Activated effector memory CD4-positive, alpha-beta T cell treated with Interleukin-2 at 50 U/mL for 16 hours (primary cell): ENCODE measurements at places on chromosomes 11 and 22.
A peak's percentile ranks its signal among the peaks of the same experiment; 100 is the strongest.

DNA sequence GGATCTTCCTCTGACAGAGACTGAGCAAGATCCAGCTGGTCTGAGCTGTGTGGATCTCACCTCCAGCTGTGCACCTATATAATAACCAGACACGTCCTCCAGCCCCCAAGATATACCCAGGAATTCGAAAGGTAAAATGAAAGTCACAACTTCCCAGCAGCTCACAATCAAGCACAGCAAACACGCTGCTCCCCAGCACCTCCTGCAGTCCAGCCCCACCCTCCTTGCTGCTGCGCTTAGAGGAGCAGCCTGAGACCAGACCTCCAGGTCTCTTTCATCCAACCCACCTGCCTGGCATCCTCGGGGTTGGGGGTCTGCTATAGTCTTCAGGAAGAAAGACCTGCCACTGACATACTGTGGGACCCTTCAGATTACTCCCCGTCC, 3.0 kb upstream of the APOL4 start:
- no peak for DNase-seq

DNA sequence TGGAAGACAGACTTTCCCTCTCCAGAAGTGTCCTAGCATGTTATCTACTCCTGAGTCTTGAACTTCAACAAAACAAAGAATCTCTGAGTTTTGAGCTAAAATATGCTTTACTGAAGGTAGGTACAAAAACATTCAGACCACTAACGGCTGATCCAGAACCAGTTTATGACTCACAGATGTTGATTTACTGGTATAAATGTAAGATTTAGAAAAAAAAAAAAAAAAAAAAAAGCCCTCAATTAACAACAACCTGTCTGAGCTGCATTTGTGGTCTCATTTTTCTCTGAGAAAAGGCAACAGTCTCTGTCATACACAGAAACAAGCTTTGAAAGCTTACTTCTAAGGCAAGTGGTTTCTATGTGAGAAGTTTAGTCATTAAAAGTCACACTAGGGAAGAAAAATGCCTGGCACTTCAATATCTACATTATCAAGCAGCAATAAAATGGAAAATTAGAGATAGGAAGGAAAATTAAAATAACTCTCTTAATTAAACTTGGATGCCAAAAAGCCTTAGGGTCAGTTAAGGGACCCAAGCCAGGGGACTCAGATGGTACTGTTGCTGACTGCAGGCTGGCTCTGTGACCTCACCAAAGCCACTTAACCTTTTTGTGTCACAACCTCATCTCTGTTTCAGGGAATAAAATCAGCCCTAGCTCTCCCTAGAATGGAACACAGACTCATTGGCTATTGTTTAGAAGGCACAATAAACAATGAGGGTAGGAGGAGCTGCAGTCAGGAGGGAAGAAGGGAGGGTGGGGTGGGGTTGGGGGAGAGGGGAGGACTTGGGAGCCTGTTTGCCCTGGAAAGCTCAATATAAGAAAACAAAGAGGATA, 61.7 kb downstream of the ETS1 start:
- no peak for DNase-seq

- DNase-seq, result no peak
These were observed 232.8 kb upstream of the UBASH3B start for GRCh38 chr11:122422682-122423081.

GRCh38 chr11:47308050-47308823, 38.3 kb downstream of the MADD start:
- no peak for DNase-seq

GRCh38 chr11:94845622-94846021, 77.5 kb downstream of the AMOTL1 start:
- no peak for DNase-seq

DNA sequence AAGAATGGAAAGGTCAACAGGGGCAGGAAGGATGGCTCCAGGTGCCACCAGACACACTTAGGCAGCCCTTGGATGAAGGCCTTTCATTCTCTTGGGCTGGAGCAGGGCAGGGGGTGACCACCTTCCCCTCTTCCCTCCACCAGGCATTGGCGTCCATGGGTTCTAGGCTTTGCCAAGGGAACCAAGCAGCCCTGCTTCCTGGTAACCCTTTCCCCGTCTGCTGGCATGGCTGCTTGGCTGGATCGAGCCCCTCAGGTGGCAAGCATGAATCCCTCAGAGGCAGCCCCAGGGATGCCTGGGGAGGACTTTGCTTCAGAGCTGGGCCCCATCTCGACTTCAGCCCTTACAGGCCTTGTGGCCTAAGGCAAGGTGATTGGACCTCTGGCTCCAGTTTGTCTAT, 185.1 kb upstream of the SYT13 start:
- DNase-seq, result no peak

DNA sequence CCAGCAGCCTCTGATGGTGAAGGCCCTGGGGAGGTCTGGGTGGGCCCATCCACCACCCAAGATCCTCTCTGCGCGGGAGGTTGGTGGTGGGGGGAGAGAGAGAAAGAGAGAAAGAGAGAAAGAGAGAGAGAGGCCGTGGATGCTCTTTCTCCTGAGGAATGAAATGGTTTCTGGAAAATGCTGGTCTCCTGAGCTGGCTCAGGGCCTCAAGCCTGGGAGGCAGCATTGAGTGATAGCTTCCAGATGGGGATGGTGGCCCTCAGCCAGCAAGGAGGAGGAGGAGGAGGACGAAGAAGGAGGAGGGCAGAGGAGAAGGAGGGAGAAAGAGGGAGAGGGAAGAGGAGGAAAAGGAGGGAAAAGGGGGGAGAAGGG, 4.6 kb downstream of the TSPAN32 start:
- DNase-seq, result no peak

GRCh38 chr11:103602840-103603239, 433.6 kb upstream of the DDI1 start:
- no peak for DNase-seq

DNA sequence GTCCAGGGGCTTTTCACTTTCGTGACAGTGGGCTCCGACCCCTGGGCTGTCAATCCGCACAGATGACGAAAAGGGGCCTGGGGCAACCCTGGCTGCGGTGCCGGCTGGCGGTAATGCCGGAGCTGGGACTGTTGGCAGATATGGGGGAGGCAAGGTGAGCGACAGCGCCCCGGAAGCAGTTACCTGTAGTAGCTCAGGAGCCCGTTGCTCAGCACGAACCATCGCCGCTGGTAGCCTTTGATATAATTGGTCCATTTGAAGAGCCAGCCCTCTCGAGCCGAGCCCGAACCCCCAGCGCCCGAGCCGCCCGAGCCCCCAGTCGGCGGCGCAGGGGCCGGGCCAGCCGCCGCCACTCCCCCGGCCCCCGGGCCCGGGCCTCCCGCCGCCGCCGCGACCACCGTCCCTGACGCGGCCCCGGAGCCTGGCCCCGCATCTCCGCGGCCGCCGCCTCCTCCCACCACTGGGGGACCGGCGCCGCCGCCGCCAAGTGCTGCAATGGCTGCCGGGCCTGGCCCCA, 396 bp downstream of the OSBP start:
- DNase-seq, result peak; percentile 54

- no peak for DNase-seq
These were observed 42.7 kb downstream of the WEE1 start for GRCh38 chr11:9616042-9616675.

- no peak for DNase-seq
These were observed 83.4 kb downstream of the ALX4 start for GRCh38 chr11:44226490-44226889.

DNA sequence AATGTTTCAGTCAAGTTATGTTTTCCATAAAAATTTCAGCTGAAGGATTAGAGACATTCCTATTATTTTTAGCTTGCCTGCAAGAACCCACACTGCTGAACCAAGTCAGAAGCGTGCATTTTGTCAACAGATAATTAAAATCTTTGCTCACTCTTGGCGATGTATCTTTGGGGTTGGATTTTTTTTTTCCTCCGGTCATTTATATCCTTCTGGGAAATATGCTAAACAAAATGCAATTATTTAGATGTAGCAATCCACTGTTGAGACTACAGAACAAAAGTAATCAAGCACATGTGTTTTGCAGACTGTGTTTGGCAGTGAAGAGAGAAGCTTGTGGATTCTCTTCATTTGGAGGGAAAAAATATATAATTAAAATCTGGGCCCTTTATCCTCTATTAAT, 15.3 kb upstream of the NELL1 start:
- DNase-seq, result no peak

DNA sequence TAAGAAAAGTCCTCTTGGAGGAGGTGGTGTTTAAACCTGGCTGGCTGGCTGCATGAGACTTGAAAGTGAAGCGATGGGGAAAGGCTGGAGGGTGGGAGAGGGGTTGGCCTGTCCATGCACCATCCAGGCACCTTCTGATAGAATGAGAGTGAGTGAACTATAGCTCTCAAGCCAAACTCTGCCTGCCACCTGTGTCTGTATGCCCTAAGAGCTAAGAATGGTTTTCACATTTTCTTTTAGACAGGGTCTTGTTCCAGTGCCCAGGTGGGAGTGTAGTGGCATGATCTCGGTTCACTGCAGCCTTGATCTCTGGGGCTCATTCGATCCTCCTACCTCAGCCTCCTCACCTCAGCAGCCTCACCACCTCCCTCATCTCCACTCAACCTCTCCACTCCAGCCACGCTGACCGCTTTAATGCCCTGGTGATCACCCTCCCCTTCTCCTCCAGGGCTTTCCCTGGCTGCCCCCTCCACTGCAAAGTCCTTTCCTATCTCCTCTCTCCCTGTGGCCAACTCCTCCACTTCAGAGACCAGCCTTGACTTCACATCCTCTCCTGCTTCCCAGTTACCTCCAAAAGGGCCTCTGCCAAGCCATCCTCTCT, 38.3 kb upstream of the DKK3 start:
- no peak for DNase-seq

GRCh38 chr22:49550141-49550430, 277.6 kb downstream of the BRD1 start:
- no peak for DNase-seq

DNA sequence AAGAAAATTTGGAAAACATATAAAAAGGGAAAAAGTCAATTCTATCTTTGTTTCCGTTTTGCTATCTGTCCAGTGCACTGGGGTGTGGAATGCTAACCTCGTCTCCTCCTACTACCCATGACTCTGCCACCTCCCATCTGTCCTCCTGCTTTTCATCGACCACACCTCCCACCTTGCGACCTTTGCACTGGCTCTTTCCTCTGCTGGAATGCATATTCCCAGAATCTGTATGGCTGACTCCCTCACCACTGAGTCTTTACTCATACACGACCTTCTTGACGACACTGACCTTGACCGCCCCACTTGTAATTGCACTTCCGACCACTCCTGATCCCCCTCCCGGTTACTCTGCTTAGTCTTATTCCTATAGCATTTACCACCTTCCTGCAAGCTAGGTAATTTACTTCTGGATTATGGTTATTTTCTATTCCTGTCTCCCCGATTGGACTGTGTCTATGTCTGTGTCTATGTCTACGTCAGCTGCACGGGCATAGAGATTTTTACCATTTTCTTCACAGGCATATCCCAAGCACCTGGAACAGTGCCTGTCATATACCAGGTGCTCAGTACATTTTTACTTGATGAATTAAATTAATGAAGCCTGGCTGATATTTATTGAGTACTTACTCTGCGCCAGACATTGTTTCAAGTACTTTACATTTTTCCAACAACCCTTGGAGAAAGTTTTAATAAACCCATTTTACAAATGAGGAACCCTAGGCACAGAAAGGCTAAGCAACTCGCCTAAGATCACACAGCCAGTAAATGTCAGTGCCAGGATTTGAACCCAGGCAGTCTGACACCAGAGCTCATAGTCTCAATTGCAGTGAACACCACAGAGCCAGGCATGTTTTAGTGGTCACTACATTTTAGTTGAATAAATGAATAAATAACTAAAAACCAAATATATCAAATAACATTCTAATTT, 89.3 kb upstream of the SLC22A12 start:
- no peak for DNase-seq

GRCh38 chr11:131121426-131122333, 205.4 kb upstream of the SNX19 start:
- no peak for DNase-seq

- no peak for DNase-seq
These were observed 7.4 kb upstream of the SLC22A12 start for GRCh38 chr11:64583296-64584262.

GRCh38 chr22:38402204-38402603, 52.8 kb downstream of the KCNJ4 start:
- DNase-seq, result no peak

DNA sequence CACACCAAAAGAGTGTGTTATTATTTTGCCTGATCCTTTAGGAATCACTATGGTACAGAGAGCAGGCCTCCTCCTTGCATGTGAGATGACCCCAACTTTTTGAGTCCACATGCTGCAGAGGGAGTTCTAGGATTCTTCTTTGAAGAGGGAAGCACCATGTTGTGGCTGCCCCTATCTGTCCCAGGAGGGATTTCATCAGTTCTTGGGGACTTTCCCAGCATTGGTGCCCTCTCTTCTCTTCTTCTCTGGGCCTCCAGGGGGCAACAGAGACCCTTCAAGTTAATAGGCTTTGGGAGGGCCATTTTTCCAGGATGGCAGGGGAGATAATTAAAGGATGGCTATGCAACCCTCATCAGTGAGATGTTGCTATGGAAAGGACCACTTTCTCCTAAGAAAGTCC, 3.6 kb downstream of the MMP1 start:
- DNase-seq, result no peak

DNA sequence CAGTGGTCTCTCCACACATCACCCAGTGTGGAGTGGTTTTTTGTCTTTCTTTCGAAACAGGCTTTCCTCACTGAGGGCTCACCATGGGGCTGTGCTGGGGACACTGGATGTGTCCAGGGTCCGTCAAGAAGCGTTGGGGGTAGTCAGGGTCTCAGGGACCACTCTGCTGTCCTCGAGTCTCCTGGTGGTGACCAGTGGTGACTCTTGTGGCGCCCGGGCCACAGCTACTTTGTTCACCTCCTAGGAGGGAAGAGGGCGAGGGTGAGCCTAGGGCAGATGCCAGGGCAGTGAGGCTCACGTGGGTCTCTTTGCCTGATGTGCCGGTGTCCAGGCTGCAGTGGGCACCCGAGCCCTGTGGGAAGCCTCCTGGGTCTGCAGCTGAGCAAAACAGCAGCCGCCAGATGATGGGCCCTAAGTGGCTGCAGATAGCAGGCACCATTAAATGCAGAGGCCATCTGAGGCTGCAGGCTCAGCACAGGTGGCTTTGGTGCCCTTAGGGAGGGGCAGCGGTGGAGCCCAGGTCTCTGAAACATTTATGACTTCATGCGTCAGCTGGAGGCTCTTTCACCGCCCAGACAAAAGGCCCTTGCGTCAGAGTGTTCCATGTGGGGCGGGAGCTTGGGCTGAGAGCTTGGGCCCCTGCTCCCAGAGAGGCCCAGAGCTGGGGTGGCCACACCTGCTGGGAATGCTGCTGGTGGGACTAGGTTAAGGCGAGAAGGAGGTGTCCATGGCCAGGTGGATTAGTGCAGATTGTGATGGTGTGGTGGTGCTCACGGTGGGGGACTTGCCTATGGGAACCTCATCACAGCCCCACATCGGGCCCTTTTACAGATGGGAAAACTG, 29.5 kb downstream of the KCNQ1 start:
- no peak for DNase-seq
